ENCODE measurements at places on chromosomes 5 and 9.

GRCh38 chr5:44952376-44952775 is 143.6 kb downstream of the MRPS30 start:
- no peak for DNase-seq

- no peak for DNase-seq
These were observed 13.3 kb upstream of the PITX1 start for GRCh38 chr5:135047347-135047695.

DNA sequence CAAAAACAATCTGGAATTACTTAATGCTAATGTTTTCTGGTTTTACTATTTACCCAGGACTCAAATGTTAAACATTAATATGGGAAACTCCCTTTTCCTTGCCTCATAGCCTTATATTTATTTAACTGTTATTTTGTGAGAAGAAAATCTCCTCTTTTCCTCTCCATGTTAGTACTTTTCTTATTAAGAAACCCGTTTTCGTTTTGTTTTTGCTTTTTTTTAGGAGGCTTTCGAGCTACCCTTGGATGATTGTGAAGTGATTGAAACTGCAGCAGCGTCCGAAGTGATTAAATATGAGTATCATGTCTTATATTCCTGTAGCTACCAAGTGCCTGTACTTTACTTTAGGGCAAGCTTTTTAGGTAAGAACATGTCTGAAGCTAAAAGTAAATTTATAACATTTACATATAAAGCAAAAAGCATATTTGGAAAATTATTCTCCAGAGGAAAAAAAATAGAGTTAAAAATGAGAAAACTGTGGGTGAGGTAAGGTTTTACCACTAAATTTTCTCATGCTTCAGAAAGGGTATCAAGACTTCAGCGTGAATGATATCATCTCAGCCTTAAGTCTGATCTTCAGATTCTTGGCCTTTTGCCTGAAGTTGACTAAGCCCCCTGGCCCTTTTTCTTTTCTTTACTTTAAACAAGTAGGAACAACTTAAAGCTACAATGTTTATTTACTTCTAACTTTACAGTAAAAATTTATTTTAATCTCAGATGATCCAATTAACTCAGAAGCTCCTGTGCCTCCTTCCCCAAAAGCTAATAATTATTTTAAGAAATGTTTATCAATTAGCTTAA is 113.8 kb downstream of the RPS23 start:
- no peak for DNase-seq

GRCh38 chr5:39274398-39275085 is 55.2 kb upstream of the FYB1 start:
- DNase-seq = no peak

DNA sequence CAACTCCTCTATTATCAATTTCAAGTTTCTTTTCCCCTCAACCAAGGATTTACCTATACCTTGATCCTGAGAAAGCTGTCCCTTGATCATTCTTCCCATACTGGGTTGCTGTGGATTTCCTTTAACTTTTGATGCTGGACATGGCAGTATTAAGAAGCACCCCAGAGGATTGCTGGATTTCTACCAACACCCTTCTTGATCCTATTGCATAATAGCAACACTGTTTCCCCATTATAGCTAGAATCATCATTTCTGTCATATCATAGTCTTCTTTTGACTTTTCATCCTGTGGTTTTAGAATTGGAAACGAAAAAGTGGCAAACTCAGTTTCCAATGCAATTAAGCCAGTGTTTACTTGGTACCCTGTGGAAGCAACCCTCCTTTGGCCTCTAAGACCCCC is 154.9 kb downstream of the ARRDC3 start:
- DNase-seq = no peak

DNA sequence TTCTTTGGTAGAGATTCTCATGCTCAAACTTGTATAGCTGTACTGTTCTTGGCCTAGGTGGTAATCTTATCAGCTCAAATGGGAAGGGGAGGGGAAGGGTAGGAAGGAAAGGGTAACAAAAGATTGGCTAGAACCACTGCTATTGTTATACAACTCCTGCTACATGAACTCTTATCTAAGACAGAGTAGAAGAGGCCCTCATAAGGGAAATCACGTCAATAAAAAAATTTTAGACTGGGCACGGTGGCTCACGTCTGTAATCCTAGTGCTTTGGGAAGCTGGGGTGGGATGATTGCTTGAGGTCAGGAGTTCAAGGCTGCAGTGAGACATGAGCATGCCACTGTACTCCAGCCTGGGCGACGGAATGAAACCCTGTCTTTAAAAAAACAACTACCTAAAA is 15.9 kb downstream of the STOM start:
- DNase-seq = no peak

GRCh38 chr5:58849921-58850667 is 267.2 kb downstream of the RAB3C start:
- no peak for DNase-seq

DNA sequence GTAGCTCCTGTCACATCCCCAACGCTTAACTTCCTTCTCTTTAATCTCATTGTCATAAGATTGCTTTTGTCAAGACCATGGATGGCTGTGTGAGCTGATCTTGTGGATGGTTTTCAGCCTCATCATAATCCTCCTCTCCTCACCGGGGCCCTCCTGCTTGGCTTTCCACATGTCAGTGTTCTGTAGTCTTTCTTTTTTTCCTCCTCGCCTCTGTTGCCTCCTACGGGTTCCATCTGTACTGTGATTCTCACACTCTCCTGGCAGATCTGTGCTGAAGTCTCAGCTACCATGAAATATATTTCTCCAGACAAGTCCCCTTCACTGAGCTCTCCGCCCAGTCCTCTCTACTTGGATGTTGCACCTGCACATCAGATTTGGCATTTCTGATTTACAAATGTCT is 34.9 kb upstream of the FAM120AOS start:
- DNase-seq = no peak

GRCh38 chr5:103427326-103427725 is 135.3 kb downstream of the NUDT12 start:
- no peak for DNase-seq

- DNase-seq = no peak
These were observed 18.4 kb downstream of the NXNL2 start for GRCh38 chr9:88553350-88553749.

- DNase-seq = no peak
These were observed 1.6 kb downstream of the CCNJL start for GRCh38 chr5:160310552-160311295.

DNA sequence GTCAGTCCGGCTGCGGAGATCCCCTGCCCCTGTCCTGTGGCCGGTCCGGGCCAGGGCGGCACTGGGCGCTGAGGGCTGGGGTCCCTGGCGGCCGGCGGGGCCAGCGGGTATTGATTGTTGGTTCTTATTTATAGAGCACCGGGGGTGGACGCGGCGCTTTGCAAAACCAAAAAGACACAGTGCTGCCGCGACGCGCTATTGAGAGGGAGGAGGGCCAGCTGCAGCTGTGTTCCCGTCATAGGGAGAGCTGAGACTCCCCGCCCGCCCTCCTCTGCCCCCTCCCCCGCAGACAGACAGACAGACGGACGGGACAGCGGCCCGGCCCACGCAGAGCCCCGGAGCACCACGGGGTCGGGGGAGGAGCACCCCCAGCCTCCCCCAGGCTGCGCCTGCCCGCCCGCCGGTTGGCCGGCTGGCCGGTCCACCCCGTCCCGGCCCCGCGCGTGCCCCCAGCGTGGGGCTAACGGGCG is 2.5 kb downstream of the LRRC26 start:
- DNase-seq = no peak

GRCh38 chr9:108666240-108666784 is 189.5 kb downstream of the ACTL7B start:
- DNase-seq = no peak

- no peak for DNase-seq
These were observed 289.8 kb downstream of the SPOCK1 start for GRCh38 chr5:137209232-137209809.

- DNase-seq = no peak
These were observed 52.1 kb upstream of the CACNA1B start for GRCh38 chr9:137825324-137825989.

DNA sequence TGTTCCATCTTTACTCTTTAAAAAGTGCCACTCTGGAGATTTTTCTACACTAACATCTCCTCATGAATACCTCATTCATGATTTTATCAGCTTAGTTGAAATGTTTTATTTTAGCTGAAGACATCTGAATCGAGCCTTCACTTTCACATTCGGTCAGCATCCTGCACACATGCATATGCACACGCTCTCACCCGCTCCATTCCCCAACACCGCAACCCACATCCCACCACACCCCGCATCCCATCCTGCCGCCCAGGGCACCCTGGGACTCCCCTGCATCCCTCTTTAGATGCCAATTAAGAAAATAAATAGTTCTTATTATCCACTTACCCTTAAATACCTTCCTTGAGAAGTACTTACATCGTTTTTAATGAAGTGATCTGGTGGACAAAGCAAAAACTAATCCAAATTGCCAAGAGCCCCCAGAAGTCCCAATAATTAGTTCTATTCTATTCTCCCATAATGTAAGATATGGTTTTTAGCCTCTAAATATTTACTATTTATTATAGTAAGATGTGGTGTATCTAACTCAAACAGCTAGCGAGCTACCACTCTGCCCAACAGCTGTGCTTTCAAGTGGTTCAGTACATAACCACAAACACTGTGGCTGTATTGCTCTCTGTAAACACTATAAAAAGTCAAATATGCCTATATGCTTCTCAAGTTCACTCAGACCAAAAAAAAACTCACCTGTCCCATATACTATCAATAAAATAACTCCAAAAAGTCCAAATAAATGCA is 38.2 kb downstream of the GZMK start:
- no peak for DNase-seq

- no peak for DNase-seq
These were observed 184.0 kb downstream of the ACTL7B start for GRCh38 chr9:108671794-108672193.

- no peak for DNase-seq
These were observed 185.2 kb downstream of the HSPA4 start for GRCh38 chr5:133236976-133237375.

GRCh38 chr5:123119334-123119986 is 30.4 kb downstream of the PRDM6 start:
- DNase-seq = no peak

DNA sequence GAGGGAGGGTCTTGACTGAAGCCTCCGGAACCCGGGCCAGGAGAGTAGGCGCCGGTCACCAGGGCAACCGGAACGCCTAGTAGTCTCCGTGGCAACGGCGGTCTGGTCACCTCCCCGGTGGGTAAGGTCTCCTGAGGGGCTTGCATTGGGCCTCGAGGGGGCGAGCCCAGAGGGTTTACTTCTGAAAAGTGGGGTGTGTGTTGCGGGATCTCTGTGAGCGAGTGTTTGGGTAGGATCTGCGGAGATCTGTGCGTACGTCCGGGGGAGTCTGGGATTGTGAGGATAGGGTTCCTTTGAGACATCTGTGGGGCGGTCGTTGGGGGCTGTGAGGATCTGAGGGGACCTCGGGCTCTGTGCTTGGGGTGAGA is at the start of gene FAM221B:
Gene FAM221B (minus strand): TSS at position 17 of the 368 bp plus-strand sequence. CDS start 2,571 bp downstream, outside the sequence.
- DNase-seq = no peak

- DNase-seq = no peak
These were observed 15.0 kb downstream of the NPR3 start for GRCh38 chr5:32726086-32726557.

DNA sequence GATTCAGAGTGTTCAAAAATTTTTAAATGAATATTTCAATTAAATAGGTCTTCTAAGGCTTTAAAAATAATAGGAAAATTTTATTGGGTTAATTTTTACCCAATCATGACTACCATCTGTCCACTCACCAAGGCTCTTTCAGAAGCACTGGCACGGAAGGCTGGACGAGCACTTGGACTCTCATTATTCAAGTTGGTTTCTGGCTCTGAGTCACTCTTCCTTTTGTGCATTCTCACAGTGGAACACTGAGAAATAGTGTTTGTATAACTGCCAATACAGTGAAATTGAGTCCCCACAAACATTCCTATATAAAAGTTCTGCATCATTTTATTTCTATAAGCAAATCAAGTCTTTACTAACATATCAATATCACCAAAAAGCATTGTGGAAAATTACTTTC is 1149.0 kb downstream of the EFNA5 start:
- DNase-seq = no peak

GRCh38 chr5:448061-448765 is 5.2 kb downstream of the EXOC3 start:
- DNase-seq = no peak

DNA sequence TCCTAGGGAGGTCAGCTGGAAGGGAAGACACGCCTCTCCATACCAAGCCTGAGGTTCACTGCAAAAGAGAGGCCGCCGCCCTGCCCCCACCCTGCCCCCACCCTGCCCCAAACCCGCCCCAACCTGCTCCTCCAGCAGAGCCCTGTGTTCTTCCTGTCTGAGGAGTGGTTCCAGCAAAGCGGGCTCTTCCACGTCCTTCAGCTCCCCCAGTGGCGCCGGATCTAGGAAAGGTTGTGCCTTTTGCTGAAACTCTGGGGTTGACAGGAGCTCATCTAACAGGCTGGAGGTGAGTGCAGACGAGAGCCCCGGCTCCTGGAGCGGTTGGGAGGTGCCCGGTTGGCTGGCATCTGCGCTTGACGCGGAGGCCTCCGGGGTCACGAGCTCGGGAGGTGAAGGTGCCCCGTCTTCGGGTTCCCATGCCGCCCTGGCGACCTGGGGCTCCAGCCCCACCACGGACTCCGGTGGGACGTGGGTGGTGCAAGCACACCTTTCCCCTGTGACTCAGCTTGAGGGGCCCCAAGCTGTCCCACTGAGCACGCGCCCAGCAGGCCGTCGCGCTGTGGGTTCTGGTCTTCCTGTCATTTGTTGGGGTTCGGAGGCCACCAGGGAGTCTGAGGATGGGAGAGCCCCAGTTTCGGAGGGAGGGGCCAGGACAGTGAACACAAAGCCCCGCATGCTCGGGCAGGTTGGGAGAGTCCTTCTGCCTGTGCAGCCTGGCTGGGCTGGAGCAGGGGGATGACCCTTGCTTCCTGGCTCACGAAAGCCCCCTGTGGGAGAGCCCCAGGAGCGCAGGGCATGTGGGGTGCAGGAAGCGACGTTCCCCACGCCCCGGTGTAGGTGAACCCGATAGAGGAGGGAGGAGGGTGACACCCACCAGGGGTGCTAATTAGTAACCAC is 1467.1 kb downstream of the FOXD4L5 start:
- no peak for DNase-seq

DNA sequence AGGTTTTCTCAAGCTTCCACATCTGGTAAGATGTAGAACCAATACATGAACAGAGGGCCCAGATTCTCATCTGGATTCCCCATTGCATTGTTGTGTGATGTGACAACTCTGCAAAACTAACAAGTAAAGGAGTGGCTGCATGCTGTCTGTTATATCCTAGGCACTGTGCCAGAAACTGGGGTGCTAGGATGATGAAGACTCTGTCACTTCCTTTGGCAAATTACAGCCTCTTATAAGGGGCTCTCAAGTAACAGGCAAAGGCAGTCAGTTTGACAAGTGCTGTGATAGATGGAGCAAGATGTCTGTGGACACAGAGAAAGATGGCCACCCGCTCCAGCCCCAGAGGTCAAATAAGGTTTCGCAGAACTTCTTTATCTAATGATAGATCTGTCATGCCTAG is 115.7 kb downstream of the PAPPA start:
- no peak for DNase-seq

- DNase-seq = no peak
These were observed 143.6 kb downstream of the BNC2 start for GRCh38 chr9:16726718-16727451.

- no peak for DNase-seq
These were observed 92.4 kb upstream of the LIFR start for GRCh38 chr5:38648703-38649291.

- no peak for DNase-seq
These were observed 530.4 kb downstream of the ACTL7B start for GRCh38 chr9:108325406-108325805.

- no peak for DNase-seq
These were observed 20.1 kb downstream of the SPAAR start for GRCh38 chr9:35929453-35929718.

GRCh38 chr9:26975728-26976707 is 19.8 kb downstream of the IFT74 start:
- DNase-seq = no peak
